ENCODE measurements at places on chromosomes 5 and 9. TPM values are rescaled to one million over a fixed set of nuclear protein-coding genes. Genes with fewer than 3 reads are reported as not detected.

GRCh38 chr9:93058355-93059010 lies at the start of gene SUSD3:
Gene SUSD3, plus strand, starts transcription at chr9:93058701. Its CDS starts 42 bp downstream, at chr9:93058743.
- peaks cover 27% of the 10 kb centered on the region for H3K4me1 ChIP-seq
- no peaks in the 10 kb centered on the region for H3K27me3 ChIP-seq
- no peaks in the 10 kb centered on the region for H3K36me3 ChIP-seq
- peak within 1 kb of the TSS; percentile 71 for H3K4me3 ChIP-seq

DNA sequence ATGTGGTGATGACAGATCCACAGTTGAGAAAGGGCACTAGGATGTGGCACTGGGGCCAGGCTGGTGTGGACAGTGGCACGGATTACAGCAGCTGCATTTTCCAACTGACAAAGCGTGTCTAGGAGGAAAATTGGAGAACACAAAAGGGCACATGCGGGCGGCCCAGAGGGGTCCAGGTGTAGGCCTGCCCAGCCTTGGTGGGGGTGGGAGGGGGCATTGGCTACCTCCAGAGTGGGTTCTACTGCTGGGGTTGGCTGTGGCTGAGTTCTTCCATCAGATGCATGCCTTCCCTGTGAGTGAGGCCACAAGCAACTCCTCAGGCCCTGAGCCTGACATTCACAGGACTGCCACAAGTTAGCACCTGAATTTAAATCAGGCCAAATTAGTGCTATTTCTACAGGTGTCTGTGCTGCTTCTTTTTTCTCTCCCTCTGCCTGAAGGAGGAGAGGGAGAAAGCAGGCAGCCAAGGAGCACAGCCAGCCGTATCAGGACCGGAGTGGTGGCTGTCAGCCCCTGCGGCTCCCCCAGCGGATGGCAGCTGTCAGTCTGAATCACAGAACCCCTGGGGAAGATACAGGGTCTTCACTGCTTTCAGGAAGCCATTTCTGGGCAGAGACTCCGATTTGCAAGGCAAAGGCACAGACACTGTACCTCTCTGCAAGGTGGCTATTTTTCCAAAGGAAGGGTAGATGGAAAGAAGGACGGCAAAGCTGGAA lies 464.2 kb downstream of the SPOCK1 start:
- no peaks in the 10 kb centered on the region for H3K36me3 ChIP-seq
- DNase-seq, result no peak
- H3K4me3 ChIP-seq, result no peak overlapping the region
- H3K4me1 ChIP-seq, result no peaks in the 10 kb centered on the region
- no peak overlapping the region for H3K27ac ChIP-seq
- no peaks in the 10 kb centered on the region for H3K27me3 ChIP-seq

GRCh38 chr9:129653823-129654553 lies 11.5 kb upstream of the PRRX2 start:
- no peak for DNase-seq
- H3K27ac ChIP-seq, result no peak overlapping the region
- H3K4me3 ChIP-seq, result no peak overlapping the region
- no peaks in the 10 kb centered on the region for H3K36me3 ChIP-seq
- no peaks in the 10 kb centered on the region for H3K27me3 ChIP-seq
- H3K4me1 ChIP-seq, result peaks cover 12% of the 10 kb centered on the region

- H3K4me1 ChIP-seq, result no peaks in the 10 kb centered on the region
- no peaks in the 10 kb centered on the region for H3K27me3 ChIP-seq
- no peak overlapping the region for H3K4me3 ChIP-seq
- no peak overlapping the region for H3K27ac ChIP-seq
- H3K36me3 ChIP-seq, result no peaks in the 10 kb centered on the region
These were observed 264.3 kb upstream of the KCNN2 start for GRCh38 chr5:114097570-114097969.

The BAAT gene
- 0.07 TPM for total RNA-seq

The C9orf50 gene
- total RNA-seq, result not detected

The ANKRD34B gene
- total RNA-seq, result not detected

GRCh38 chr9:112371060-112371459 lies 8.8 kb upstream of the HSDL2 start:
- DNase-seq, result peak; percentile 47
- H3K27me3 ChIP-seq, result no peaks in the 10 kb centered on the region
- no peaks in the 10 kb centered on the region for H3K4me1 ChIP-seq
- no peaks in the 10 kb centered on the region for H3K36me3 ChIP-seq
- no peak overlapping the region for H3K27ac ChIP-seq

GRCh38 chr5:9766581-9766980 lies 136.4 kb upstream of the TAS2R1 start:
- peak; percentile 81 for DNase-seq
- no peaks in the 10 kb centered on the region for H3K36me3 ChIP-seq
- no peak overlapping the region for H3K27ac ChIP-seq
- no peak overlapping the region for H3K4me3 ChIP-seq
- peaks cover 10% of the 10 kb centered on the region for H3K4me1 ChIP-seq
- no peaks in the 10 kb centered on the region for H3K27me3 ChIP-seq

DNA sequence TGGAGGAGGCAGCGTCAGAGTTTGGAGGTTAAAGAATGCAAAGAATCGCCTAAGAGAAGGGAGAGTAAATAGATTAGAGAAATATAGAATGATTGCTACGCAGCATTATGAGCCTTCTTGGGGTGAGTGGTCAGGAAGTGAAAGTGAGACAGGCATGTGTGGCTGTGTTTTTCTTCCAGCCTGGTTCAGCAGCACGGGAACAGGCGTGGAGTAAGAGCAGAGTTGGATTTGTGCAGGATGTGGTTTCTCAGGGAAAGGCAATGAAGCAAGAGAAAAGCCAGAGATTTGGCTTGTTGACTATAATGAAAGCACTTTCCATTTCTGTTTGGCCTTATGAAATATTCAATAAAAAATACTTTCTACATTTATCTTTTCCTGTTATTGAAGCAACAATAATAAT lies 34.3 kb upstream of the FRMD3 start:
- no peaks in the 10 kb centered on the region for H3K4me1 ChIP-seq
- H3K36me3 ChIP-seq, result no peaks in the 10 kb centered on the region
- DNase-seq, result no peak
- H3K4me3 ChIP-seq, result no peak overlapping the region
- peaks cover 15% of the 10 kb centered on the region for H3K27me3 ChIP-seq

The FAM169A gene
- 11.2 TPM for total RNA-seq

- no peak overlapping the region for H3K4me3 ChIP-seq
- DNase-seq, result peak; percentile 94
- H3K36me3 ChIP-seq, result no peaks in the 10 kb centered on the region
- no peaks in the 10 kb centered on the region for H3K27me3 ChIP-seq
- H3K4me1 ChIP-seq, result peaks cover 16% of the 10 kb centered on the region
These were observed 45.6 kb downstream of the COL15A1 start for GRCh38 chr9:98989036-98990000.

GRCh38 chr9:36249189-36249588 lies 9.1 kb downstream of the GNE start:
- H3K4me3 ChIP-seq, result no peak overlapping the region
- H3K27ac ChIP-seq, result no peak overlapping the region
- DNase-seq, result no peak
- H3K4me1 ChIP-seq, result no peaks in the 10 kb centered on the region
- peaks cover 4% of the 10 kb centered on the region for H3K36me3 ChIP-seq

DNA sequence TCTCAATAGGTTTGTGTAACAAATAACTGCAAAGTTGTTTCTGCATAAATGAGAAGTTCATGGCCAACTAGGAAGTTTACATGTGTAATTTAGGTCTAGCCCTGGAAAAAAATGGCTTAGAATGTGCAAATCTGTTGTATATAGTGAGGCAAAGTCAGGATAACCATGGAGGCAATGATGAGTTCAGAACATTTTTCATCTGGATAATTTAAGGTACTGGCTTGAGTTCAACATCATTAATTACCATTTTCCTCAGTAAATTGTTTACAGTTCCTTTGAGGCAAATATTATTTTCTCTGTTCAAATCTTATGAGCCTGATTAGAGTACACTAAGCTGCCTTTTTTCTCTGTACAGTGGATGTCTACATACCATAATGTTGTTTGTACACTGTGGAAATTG lies 1259.0 kb upstream of the NUDT12 start:
- H3K27ac ChIP-seq, result no peak overlapping the region
- no peaks in the 10 kb centered on the region for H3K27me3 ChIP-seq
- H3K4me3 ChIP-seq, result no peak overlapping the region

The CCNG1 gene
- 70.0 TPM for total RNA-seq

DNA sequence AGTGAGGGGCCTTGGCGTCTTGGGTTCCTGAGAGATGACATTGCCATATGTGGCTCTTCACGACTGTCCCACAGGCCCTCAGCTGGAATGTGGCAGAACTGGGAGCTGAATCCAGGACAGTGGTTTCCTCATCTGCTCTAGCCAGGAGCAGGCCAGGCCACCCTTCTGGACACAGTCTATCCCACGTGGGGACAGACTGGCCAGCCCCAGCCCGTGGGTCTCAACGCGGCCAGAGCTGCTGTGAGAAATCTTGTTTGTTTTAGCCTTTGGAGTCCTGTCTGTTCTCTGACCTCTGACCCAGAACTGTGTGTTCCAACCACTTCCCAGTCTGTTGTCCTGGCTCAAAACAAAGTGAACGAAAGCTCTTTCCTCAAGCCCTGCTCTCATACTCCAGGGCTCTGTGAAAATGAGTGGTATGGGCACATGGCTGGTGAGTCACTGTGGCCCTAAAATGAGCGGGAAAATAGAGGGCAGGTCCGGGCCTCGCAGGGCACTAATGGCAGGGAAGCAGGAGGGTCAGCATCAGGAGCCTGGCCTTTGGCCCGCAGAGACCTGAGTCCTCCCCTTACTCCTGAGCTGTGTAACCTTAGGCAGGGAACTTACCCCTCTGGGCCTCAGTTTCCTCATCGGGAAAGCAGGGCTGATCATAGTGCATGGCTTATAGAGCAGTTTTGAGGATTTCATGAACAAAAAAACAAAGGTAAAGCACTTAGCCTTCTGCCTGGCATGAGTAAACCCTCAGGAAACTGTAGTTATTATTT lies 34.8 kb upstream of the GLRX start:
- no peak overlapping the region for H3K27ac ChIP-seq
- H3K27me3 ChIP-seq, result no peaks in the 10 kb centered on the region
- no peaks in the 10 kb centered on the region for H3K36me3 ChIP-seq

The LCN9 gene
- not detected for total RNA-seq

DNA sequence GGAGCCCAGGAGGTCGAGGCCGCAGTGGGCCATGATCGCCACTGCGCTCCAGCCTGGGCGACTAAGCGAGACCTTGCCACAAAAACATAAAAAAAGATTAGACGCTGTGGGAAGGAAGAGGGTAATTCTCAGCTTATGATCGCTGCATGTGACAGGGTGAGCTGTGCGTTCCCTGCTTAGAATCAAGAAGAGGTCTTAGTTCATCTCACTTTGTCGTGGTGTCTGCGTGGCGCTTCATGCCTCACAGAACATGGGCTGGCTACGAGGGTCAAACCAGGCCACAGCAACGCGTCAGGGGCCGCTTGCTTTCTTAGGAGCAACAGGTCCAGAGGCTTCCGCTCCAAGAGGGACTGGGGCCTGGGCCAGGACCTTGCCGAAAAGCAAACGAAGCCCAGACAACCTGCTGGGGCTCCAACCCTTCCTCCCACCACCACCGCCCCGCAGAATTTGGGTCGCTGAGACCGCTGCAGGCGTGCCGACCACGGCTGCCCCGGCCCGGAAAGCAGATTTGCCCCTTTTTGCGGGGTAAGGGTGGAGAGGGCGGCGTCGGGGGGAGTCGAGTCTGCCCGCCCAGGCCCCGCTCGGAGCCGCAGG lies 10.0 kb upstream of the GRIN1 start:
- H3K27me3 ChIP-seq, result no peaks in the 10 kb centered on the region
- peaks cover 10% of the 10 kb centered on the region for H3K4me1 ChIP-seq
- peak overlapping the region; percentile 37 for H3K27ac ChIP-seq
- H3K36me3 ChIP-seq, result no peaks in the 10 kb centered on the region
- H3K4me3 ChIP-seq, result peak overlapping the region; percentile 83

The TNC gene
- 71.0 TPM for total RNA-seq

The CEL gene
- total RNA-seq, result 0.47 TPM

The NUTM2G gene
- total RNA-seq, result not detected

GRCh38 chr5:113480243-113480642 lies 8.0 kb downstream of the MCC start:
- no peak for DNase-seq
- no peak overlapping the region for H3K4me3 ChIP-seq
- H3K4me1 ChIP-seq, result no peaks in the 10 kb centered on the region
- H3K27me3 ChIP-seq, result no peaks in the 10 kb centered on the region

GRCh38 chr9:78763424-78763823 lies 466.5 kb downstream of the PSAT1 start:
- no peaks in the 10 kb centered on the region for H3K36me3 ChIP-seq
- H3K4me1 ChIP-seq, result no peaks in the 10 kb centered on the region
- no peaks in the 10 kb centered on the region for H3K27me3 ChIP-seq
- H3K27ac ChIP-seq, result no peak overlapping the region

- no peaks in the 10 kb centered on the region for H3K27me3 ChIP-seq
- H3K4me1 ChIP-seq, result no peaks in the 10 kb centered on the region
- H3K36me3 ChIP-seq, result peaks cover 54% of the 10 kb centered on the region
- DNase-seq, result no peak
- H3K27ac ChIP-seq, result no peak overlapping the region
- H3K4me3 ChIP-seq, result no peak overlapping the region
These were observed 70.3 kb downstream of the SPTLC1 start for GRCh38 chr9:92044936-92045335.

- no peaks in the 10 kb centered on the region for H3K36me3 ChIP-seq
- no peak overlapping the region for H3K4me3 ChIP-seq
- H3K27ac ChIP-seq, result no peak overlapping the region
- DNase-seq, result peak; percentile 2
- H3K4me1 ChIP-seq, result no peaks in the 10 kb centered on the region
These were observed 75.4 kb upstream of the SYK start for GRCh38 chr9:90726215-90726614.

The FAM78A gene
- 0.07 TPM for total RNA-seq

DNA sequence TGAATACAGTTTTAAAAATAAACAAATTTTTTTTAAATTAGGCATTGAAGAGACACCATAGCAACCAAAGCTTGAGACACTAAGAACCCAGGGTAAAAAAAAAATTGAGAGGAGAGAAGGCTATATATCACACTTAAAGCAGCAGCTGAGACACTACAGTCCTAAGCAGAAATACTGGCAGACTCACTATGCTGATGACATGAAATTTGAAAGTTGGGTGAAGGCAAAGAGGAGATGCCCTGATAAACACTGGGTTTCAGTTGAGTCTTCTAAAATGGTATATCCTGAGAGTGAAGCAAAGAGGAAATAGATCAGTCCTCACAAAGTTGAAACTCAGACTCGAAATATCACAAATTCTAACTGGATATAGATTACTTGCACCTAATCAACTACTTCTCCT lies 419.9 kb upstream of the CDH9 start:
- H3K36me3 ChIP-seq, result no peaks in the 10 kb centered on the region
- no peaks in the 10 kb centered on the region for H3K27me3 ChIP-seq
- no peaks in the 10 kb centered on the region for H3K4me1 ChIP-seq
- H3K27ac ChIP-seq, result no peak overlapping the region
- DNase-seq, result no peak

DNA sequence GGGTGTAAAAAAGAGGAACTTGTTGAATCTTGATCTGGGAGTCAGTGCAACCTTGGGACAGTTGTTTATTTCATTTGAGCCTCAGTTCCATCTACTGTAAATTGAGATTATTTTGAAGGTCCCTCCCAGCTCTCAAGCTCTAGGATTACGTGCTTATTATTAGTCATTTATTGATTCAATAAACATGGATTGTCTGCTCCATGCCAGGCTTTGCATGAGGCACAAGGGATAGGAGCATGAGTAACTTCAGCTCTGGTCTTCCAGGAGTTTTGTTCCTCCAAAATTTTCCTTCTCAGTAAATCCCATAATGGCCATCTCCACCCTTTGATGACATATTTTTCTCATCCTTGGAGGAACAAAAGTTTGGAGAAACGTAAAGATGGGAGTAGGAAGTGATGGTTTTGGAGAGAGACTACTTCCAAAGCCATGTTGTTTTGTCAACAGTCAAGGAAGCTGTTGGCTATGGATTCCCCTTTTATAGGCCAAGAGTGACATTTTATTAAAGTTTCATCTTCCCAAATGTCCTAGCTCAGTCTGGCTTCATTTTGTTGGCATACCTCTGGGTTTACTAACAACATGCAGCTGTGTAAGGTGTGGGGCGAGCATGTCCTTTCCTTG lies 244.6 kb downstream of the DMRT2 start:
- no peaks in the 10 kb centered on the region for H3K27me3 ChIP-seq
- H3K36me3 ChIP-seq, result no peaks in the 10 kb centered on the region
- no peak overlapping the region for H3K4me3 ChIP-seq
- H3K27ac ChIP-seq, result peak overlapping the region; percentile 28
- H3K4me1 ChIP-seq, result peaks cover 19% of the 10 kb centered on the region

Measured in PC-3 (cell line).